ENCODE measurements at places on chromosomes 2 and 18. TPM values are rescaled to one million over a fixed set of nuclear protein-coding genes. Genes with fewer than 3 reads are reported as not detected.

DNA sequence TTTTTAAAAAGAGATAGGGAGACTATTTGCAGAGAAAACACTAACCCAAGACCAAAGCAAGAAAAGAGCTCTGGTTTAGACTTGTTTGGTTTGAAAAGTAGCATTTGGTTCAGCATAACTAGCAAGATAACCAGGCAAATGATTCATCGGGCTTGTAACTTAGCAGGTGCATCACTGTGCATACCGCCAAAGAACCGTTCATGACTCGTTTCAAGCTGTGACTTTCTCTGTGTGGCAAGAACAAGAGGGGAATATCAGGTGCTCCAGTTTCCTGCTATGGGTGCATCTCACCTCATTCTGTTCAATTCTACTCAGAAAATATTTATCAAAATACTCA, 244.9 kb downstream of the ETAA1 start:
- H3K27me3 ChIP-seq, result no peaks in the 10 kb centered on the region
- H3K4me3 ChIP-seq, result no peak overlapping the region
- no peaks in the 10 kb centered on the region for H3K4me1 ChIP-seq
- no peak overlapping the region for H3K27ac ChIP-seq
- no peaks in the 10 kb centered on the region for H3K36me3 ChIP-seq

GRCh38 chr2:159130302-159130701, 156.2 kb downstream of the WDSUB1 start:
- H3K4me3 ChIP-seq, result no peak overlapping the region
- H3K4me1 ChIP-seq, result no peaks in the 10 kb centered on the region

Gene EVX2
- total RNA-seq, result not detected

Gene DTNB
- 8.2 TPM for total RNA-seq

Gene CEBPZ
- total RNA-seq, result 17.4 TPM

- H3K27ac ChIP-seq, result no peak overlapping the region
- no peaks in the 10 kb centered on the region for H3K36me3 ChIP-seq
- H3K4me3 ChIP-seq, result no peak overlapping the region
- H3K4me1 ChIP-seq, result no peaks in the 10 kb centered on the region
- H3K27me3 ChIP-seq, result no peaks in the 10 kb centered on the region
These were observed 19.2 kb upstream of the EML6 start for GRCh38 chr2:54704238-54704637.

DNA sequence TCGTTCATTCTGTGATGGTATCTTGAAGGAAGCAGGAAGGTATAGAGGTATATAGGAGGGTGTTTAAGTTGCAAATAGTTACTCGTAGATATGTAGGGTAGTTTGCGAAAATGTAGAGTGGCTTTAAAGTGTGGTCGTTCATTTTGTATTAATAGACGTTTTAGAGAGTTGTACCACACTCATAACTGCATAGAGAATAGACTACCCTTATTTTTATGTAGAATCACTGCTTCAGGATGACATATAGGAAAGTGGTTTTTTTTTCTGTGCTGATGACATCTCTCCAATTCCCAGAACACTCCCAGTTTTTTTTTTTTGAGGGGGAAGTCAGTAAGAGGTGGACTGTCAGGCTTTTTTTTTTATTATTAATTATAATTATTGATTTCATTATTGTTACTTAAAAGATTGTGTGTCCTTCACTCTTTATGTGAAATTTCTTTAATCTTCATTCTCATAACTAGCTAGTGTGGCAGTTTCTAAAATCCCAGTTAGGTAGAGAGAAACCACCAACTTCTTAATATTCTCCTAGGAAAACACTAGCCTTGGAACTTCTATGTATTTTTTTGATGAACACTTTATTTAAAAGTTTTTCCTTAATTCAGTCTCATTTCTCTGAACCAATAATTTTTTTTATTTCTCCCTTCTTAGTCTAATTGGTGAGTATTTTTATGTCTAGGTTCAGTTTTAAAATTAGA, 1.5 kb downstream of the ACTR3 start:
- peak overlapping the region; percentile 87 for H3K4me3 ChIP-seq
- no peaks in the 10 kb centered on the region for H3K27me3 ChIP-seq
- no peaks in the 10 kb centered on the region for H3K36me3 ChIP-seq

- H3K36me3 ChIP-seq, result no peaks in the 10 kb centered on the region
- no peaks in the 10 kb centered on the region for H3K27me3 ChIP-seq
- H3K4me3 ChIP-seq, result no peak overlapping the region
- no peak for DNase-seq
- H3K4me1 ChIP-seq, result no peaks in the 10 kb centered on the region
These were observed 27.9 kb downstream of the REV1 start for GRCh38 chr2:99461828-99462483.

DNA sequence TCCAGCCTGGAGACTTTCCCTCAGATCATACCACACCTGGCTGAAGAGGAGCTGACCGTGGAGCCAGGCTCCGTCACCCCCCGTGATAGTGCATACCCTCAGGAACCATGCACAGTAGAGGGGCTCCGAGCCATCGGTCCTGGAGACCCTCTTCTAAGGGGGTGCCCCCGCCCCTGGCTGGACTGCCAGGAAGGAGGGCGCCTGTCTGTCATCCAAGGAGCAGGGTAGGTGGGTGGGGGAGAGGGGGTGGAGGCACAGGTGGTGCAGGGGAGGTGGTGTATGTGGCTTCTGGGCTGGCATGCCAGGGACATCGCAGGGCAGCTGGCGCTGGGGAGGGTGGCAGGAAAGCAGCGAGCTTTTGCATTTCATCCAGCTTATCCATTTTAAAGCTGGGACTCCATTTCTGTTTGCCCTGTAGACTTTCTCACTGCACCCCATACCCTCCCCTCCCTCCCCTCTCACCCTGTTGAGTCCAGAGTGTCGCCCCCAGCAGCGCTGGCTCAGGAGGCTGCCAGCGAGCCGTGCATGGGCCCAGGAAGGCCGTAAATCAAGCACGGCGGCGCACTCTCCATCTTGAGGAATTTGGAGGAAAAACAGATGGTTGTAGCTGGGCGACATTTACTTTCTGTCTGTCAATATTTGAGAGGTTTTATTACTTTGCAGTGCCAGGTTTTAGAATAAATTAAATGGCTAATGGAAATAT, 56.2 kb upstream of the HS6ST1 start:
- H3K27me3 ChIP-seq, result no peaks in the 10 kb centered on the region
- no peak overlapping the region for H3K27ac ChIP-seq
- H3K4me3 ChIP-seq, result no peak overlapping the region
- no peaks in the 10 kb centered on the region for H3K36me3 ChIP-seq
- DNase-seq, result peak; percentile 13

DNA sequence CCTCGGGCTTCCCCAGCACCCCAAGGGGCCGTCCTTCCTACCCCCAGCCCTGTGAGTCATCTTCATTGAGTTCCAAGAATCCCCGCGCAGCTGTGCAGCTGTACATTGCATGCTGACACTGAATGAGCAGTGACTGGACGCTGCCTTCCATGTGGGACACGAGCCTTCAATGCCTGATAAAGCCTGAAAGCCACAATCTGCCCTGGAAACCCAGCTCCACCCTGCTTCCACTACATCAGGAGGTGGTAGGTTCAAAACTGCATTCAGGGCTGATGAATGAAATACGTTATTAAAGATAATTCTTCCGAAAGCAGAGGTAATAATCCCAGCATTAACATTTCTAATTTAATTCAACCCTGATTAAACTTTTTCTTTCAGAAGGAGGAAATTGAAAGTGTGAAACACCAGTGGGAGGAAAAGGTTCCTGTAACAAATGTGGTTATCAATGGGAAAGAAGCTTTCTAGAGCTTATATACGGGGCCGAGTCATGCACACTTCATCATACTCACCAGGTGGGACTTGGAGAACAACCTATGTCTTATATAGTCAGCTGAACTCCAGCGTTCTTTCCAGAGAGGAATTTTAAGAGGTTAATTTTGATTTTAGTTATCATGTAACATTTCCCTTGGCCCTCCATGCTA, 360.1 kb downstream of the LPIN1 start:
- H3K4me1 ChIP-seq, result no peaks in the 10 kb centered on the region
- no peaks in the 10 kb centered on the region for H3K27me3 ChIP-seq
- no peaks in the 10 kb centered on the region for H3K36me3 ChIP-seq
- DNase-seq, result peak; percentile 25

Gene FAM237A
- not detected for total RNA-seq

Gene UNC50
- total RNA-seq, result 19.6 TPM

GRCh38 chr2:3186766-3187165, 190.9 kb downstream of the EIPR1 start:
- H3K27ac ChIP-seq, result no peak overlapping the region
- no peaks in the 10 kb centered on the region for H3K4me1 ChIP-seq
- H3K36me3 ChIP-seq, result no peaks in the 10 kb centered on the region
- no peaks in the 10 kb centered on the region for H3K27me3 ChIP-seq
- H3K4me3 ChIP-seq, result no peak overlapping the region
- DNase-seq, result peak; percentile 52

- DNase-seq, result peak; percentile 72
- H3K27ac ChIP-seq, result peak overlapping the region; percentile 91
- peak overlapping the region; percentile 73 for H3K4me3 ChIP-seq
- H3K4me1 ChIP-seq, result peaks cover 16% of the 10 kb centered on the region
These were observed 3.4 kb downstream of the IRS1 start for GRCh38 chr2:226796012-226796839.

Gene MYO7B
- 1.2 TPM for total RNA-seq

DNA sequence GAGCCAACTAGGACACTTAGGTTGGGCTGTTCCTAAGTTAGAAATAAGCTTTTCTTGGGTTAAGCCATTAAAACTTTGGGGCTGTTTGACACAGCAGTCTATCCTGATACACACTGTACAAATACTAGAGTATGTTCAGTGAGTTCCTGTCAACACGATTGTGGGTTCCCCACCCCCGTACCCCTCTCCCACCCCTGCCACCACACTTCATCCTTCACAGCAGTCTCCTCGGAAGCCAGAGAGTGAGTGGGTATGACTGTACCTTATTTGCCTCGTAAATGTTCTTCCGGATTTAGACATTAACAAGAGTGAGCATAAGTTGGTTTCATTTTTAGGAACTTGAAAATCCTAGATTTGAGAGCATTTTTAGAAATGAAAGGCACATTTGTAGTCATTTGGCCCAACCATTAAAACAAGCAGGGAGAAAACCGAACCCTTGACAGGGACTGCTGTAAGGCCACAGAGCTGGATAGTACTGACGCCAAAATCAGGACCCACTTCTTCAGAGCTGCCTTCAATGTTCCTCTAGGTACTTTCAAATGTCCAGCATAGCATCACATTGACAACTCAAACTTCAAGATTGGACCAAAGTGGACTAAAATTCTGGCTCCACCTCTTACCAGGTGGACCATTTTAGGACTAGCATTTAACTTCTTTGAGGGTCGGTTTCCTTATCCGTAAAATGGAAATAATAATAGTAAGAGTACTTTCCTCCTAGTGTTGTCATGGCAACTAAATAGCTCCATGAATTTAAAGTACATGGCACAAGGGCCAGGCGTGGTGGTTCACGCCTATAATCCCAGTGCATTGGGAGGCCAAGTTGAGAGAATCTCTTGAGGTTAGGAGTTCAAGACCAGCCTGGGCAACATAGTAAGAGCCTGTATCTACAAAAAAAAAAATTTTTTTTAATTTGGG, 166.3 kb upstream of the SERTAD2 start:
- H3K27ac ChIP-seq, result no peak overlapping the region
- H3K4me1 ChIP-seq, result no peaks in the 10 kb centered on the region
- no peak overlapping the region for H3K4me3 ChIP-seq
- H3K27me3 ChIP-seq, result no peaks in the 10 kb centered on the region

Gene RGPD4
- total RNA-seq, result not detected

DNA sequence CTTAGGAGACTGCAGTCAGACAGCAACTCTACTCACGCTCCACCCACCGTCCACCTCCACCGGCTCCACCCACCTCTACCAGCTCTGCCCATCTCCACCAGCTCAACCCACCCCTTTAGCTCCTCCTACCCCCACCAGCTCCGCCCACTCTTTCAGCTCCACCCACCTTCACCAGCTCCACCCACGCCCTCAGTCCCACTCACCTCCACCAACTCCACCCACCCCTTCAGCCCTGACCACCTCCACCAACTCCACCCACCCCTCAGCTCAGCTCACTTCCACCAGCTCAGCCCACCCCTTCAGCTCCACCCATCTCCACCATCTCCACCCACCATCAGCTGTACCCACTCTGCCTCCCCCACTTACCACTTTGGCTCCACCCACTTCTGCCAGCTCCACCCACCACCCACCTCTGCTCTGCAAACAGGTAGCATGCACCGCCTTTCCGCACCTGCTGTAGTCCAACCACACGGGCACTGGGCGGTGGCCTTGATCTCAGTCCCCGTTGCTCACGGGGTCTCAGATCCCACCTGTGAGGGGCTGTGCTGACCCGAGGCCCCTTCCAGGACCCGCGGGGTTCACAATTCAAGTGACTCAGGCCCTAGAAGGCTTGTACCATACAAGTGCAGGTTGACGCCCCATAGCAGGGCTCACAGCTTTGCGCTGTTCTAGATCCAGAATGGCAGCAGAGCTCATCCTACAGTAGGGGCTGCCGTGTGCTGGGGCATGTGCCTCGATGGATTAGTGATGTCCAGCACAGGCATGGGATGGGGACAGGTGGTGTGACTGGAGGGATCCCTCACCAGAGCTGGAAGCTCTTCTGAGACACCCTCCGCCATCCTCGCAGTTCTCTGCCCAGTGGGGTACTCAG, 77.2 kb upstream of the OTOS start:
- no peak overlapping the region for H3K4me3 ChIP-seq
- H3K36me3 ChIP-seq, result no peaks in the 10 kb centered on the region
- no peak overlapping the region for H3K27ac ChIP-seq
- H3K4me1 ChIP-seq, result no peaks in the 10 kb centered on the region
- no peaks in the 10 kb centered on the region for H3K27me3 ChIP-seq

GRCh38 chr2:30305235-30305634, 73.9 kb downstream of the LBH start:
- H3K4me1 ChIP-seq, result no peaks in the 10 kb centered on the region
- H3K27ac ChIP-seq, result no peak overlapping the region
- H3K4me3 ChIP-seq, result no peak overlapping the region
- no peaks in the 10 kb centered on the region for H3K27me3 ChIP-seq
- no peak for DNase-seq
- H3K36me3 ChIP-seq, result no peaks in the 10 kb centered on the region

DNA sequence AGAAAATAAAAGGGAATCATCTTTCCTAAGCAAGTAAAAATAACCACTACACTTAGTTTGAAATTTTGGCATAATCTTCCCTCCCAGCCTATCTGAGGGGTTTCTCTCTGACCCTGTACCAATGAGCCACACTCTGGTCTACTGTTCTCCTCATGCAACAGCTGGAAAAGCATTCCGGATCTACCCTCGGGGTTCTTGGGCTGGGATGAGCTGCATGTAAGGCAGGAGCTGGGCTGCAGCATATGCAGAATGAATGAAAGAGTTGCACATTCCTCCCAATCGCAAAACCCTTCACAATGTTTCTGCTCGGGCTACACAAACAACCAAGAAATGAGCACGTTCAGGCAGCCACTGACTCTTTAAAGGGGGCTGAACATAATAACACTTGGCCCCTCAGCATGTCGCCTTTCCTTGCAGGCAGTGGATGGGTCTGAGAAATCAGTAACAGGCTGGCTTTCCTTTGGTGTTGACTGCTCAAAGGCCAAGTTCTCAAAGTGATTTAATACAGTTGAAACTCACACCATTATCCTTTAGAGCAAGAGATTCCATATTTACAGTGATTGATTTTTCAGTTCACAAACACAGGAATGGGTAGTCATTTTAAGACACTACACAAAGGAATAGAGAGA, 180.4 kb upstream of the ZFP36L2 start:
- no peak overlapping the region for H3K27ac ChIP-seq
- no peaks in the 10 kb centered on the region for H3K4me1 ChIP-seq
- H3K27me3 ChIP-seq, result no peaks in the 10 kb centered on the region
- no peaks in the 10 kb centered on the region for H3K36me3 ChIP-seq
- H3K4me3 ChIP-seq, result no peak overlapping the region

- no peaks in the 10 kb centered on the region for H3K4me1 ChIP-seq
- DNase-seq, result no peak
- no peaks in the 10 kb centered on the region for H3K36me3 ChIP-seq
- H3K27ac ChIP-seq, result no peak overlapping the region
- H3K27me3 ChIP-seq, result no peaks in the 10 kb centered on the region
- H3K4me3 ChIP-seq, result no peak overlapping the region
These were observed 891.3 kb upstream of the LRRTM1 start for GRCh38 chr2:81195774-81196382.
